ENCODE measurements at places on chromosomes 2 and 18.
A peak's percentile ranks its signal among the peaks of the same experiment; 100 is the strongest.

DNA sequence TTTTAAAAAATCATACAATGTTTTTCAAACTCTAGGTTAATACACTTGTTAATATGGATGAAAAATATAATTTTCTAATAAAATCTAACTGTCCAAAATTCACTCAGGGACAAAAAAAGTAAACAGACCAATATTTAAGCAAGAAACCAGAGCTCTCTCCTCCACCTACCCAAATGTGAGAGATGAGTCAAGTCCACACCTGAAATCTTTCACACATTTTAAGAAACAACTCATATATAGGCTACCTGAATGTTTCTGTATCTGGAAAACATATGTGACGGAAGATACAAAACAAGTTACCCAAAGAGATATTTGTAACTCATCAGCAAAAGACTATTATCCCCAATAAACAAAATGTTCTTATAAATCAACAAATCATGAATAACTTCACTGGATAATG is 20.2 kb downstream of the ZNF516 start:
- no peak for DNase-seq

- DNase-seq: no peak
Measured at GRCh38 chr2:232352511-232353091, 25.9 kb upstream of the ALPP start.

DNA sequence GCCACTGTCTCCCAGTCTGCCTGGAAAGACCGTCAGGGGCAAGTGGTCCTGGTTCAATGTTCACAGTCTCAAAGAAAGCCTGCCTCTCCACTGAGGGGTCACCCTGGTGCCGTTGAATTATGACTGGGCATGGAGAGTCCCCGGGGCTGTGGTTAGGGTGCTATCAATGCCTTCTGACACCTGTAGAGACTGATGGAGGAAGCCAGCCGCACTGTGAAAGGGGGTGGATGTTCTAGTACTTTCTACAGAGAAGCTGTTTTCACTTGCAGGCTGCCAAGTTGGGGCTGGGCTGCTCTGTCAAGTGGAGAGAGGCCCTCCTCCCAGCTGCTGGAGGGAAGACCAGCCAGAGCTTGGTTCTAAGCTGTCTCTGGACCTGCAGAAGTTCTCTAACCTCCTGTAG is 80.5 kb downstream of the BCL2L11 start:
- DNase-seq: no peak

GRCh38 chr18:39622431-39622830 is 2056.8 kb upstream of the CELF4 start:
- no peak for DNase-seq

GRCh38 chr18:79506191-79507075 is 110.7 kb downstream of the NFATC1 start:
- DNase-seq: peak; percentile 54

DNA sequence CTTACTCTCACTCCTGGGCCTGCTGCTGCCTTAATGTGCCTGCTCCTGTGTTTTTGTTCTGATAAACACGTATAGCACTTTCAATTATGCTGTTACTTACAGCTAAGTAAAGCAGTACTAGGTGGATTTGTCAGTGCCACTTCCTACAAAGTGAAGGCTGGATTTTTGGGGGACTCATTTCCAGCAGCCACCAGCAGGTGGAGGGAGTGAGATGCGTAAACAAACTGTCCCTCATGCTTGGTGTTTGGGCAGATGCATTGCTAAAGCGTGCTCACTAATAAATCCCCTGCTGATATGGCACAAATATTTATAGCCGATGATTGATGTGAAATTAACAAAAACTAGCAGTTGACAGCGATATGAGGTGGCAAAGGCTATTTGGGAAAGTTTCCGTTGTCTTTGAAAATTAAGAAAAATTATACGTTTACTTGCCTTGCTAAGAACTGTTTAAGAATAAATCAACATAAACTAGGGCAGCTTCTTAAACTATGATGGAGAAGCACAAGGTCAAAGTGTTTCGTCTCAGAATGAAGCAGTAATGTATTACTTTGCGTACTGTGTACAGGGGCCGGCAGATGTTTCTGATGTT is 101.7 kb downstream of the AGAP1 start:
- peak; percentile 81 for DNase-seq

- DNase-seq: peak; percentile 86
Measured at GRCh38 chr2:65377556-65378192, 54.7 kb downstream of the SPRED2 start.

DNA sequence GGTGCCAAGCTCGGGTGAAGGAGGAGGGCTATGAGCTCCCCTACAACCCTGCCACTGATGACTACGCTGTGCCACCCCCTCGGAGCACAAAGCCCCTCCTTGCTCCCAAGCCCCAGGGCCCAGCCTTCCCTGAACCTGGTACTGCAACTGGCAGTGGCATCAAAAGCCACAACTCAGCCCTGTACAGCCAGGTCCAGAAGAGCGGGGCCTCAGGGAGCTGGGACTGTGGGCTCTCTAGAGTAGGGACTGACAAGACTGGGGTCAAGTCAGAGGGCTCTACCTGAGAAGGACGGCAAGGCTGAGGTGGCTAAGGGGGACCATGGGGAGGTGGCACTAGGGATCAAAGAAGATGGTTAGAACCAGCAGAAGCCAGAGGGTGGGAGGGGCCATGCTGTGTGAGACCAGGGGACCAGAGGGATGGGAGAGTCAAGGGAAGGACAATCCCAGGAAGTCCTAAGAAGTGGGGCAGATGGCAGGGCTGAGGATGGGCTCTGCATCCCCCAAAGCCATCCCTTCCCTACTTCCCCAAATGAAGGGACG is 2.4 kb downstream of the DOK1 start:
- no peak for DNase-seq

- no peak for DNase-seq
Measured at GRCh38 chr2:108325756-108326155, 37.1 kb downstream of the SULT1C2 start.

- no peak for DNase-seq
Measured at GRCh38 chr2:9975328-9975727, 23.8 kb downstream of the GRHL1 start.

- DNase-seq: no peak
Measured at GRCh38 chr2:140929849-140930248, 1201.0 kb downstream of the LRP1B start.

DNA sequence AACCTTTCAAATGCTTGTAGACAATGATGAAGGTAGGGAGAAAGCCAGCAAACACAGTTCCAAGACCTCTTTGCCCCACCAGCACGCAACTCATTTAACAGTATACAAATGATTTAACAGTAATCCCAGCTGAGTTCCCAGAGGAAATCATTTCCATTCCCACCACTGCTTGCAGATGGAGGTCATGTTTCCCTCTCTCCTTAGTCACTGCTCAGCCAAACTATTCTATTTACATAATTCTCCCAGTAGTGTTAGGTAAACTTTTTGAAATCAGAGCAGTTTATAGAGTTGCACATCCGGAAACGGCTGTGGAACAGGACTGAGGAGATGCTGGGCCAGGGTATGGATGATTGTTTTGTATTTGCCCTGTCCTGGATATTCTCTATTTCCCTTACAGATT is 328.5 kb downstream of the FIGN start:
- no peak for DNase-seq

GRCh38 chr2:236545814-236546480 is 23.7 kb upstream of the ACKR3 start:
- DNase-seq: no peak

GRCh38 chr2:46001741-46002506 is 295.3 kb upstream of the EPAS1 start:
- no peak for DNase-seq

DNA sequence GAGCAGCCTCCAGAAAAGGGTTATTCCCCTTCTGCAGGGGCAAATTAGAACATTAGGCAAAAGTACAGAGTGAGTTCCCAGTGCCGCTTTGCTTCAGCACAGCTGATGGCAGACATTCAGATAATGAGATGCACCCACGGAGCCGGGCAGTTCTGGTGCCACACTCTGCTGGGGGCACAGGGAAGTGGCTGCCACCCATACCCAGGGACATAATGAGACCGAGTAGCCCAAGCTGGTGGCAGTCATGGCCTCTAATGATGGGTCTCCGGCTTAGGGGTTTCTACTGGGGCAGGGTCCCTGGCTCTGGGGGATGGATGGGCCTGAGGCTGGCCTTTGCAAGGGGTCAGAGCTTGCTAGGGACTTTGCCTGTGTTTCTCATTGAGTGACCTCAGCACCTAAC is 26.2 kb downstream of the GLI2 start:
- no peak for DNase-seq

DNA sequence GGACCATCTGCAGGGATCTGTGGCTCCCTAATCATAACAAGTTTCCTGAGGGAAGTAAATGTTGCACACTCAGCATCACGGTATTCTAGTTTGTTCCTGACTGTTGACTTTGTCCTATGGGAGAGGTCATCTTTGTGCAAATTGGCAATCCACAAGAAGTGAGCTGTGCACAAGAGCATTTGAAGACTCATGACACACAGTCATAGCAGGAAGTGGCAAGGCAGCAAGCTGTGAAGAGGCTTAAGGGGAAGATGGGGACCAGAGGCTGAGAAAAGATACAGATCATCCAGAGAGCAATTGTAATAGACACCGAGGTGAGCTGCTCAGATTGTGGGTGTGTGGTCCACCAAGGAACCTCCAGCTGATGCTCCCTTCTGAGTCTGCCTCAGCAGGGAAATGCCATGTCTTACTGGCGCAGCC is 2.7 kb downstream of the TNP1 start:
- DNase-seq: no peak

DNA sequence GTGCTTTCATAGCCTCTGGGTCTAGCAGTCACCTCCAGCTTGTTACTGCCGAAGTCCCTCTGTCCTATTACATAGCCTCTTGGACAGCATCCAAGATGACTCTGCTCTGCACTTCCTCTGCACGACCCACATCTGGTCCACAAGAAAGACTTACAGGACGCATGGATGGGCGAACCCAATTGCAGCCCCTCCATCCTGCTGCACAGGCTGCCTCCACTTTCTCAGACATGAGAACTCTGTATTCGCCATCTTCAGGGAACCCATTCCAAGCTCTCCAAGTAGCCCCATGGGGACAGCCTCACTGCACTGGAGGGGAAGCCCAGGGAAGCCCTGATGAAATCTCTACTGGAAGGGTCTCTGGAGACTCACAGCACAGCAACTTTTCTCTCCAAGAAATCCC is 172.1 kb downstream of the GFPT1 start:
- peak; percentile 7 for DNase-seq

DNA sequence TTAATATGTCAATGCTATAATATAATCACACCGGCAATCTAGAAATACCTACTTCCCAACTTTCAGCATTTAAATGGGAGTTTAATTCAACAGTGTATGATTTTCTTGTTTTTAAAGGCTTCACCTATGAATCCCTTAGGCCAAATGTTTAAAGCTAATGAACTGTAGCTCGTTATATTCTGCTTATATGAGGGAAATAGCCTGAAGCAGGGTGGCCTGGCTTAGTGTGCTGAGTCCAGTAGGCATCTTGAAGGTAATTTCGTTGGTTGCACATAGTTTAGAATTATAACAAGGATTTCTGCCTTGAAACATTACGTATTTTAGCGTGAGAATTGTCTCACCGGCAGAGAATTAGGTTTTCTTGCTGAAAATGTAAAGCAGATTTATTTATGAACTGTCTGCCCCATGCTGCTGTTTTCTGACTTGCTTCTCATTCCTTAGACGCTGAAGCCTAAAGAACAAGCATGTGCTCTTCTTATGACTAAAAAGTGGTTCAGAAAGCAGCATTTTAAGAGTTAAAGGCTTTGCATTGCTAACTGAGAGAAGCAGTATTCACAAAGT is 433.7 kb upstream of the RAB12 start:
- no peak for DNase-seq

- no peak for DNase-seq
Measured at GRCh38 chr18:42011053-42011452, 56.0 kb downstream of the PIK3C3 start.

DNA sequence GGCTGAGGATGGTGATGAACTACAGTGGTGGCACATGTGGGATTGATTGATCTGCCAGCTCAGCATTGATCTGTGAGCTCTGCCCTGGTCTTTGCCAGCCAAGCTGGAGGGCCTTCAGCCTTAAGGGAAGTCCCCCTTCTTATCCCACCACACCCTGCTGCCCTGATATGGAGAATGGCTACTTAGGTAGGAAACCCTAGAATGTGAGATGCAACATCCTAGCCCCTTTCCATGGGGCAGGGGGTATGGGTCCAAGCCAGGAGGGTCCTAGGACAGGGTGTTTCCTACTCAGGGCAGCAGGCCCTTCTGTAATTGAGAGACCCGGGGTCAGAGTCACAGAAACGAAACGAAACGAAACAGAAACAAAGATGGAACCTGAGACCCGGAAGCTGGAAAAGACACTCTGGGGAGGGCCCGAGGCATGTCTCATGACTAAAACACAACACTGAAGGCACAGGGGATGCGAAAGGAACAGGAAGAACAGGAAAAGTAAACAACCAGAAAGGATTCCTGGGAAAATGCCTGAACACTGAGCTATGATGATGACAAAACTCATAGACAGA is 16.9 kb upstream of the SULT1C2 start:
- DNase-seq: no peak

DNA sequence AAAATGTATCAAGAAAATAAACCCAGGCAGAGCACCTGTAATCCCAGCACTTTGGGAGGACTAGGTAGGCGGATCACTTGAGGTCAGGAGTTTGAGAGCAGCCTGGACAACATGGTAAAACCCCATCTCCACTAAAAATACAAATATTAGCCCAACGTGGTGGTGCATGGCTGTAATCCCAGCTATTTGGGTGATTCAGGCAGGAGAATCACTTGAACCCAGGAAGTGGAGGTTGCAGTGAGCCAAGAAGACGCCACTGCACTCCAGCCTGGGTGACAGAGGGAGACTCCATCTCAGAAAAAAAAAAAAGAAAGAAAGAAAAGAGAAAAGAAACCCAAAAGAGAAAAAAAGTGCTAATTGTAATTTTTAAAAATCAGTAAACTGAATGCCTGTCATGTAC is 41.4 kb downstream of the DDX18 start:
- no peak for DNase-seq

GRCh38 chr2:26067980-26068507 is 34.2 kb downstream of the RAB10 start:
- DNase-seq: no peak

GRCh38 chr2:120736624-120737339 is 1.1 kb downstream of the GLI2 start:
- DNase-seq: peak; percentile 19

DNA sequence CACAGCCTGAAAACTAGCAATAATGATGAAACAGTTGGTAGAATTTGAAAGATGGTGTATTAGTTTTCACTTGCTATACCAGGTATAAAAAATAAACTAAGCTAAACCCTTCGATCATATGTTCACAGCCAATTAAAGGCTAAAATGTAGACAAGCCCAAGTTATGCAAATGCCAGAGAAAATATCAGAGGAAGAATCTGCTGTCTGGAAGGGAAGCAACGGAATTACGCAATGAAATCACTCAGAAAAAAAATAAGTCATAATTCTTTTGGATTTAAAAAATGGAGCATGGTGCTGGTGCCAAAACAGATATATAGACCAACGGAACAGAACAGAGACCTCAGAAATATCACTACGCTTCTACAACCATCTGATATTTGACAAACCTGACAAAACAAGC is 108.3 kb downstream of the ARL4C start:
- DNase-seq: no peak

- DNase-seq: no peak
Measured at GRCh38 chr18:76461148-76461547, 33.9 kb downstream of the ZNF516 start.

- no peak for DNase-seq
Measured at GRCh38 chr2:70753902-70754301, 14.1 kb downstream of the ADD2 start.

Data from KBM-7 (cell line).